Activated CD4-positive, CD25-positive, alpha-beta regulatory T cell treated with anti-CD3 and anti-CD28 coated beads, Interleukin-2, amount 50 U/mL, for 16 hours (primary cell): ENCODE measurements at places on chromosomes 12 and 14.

DNA sequence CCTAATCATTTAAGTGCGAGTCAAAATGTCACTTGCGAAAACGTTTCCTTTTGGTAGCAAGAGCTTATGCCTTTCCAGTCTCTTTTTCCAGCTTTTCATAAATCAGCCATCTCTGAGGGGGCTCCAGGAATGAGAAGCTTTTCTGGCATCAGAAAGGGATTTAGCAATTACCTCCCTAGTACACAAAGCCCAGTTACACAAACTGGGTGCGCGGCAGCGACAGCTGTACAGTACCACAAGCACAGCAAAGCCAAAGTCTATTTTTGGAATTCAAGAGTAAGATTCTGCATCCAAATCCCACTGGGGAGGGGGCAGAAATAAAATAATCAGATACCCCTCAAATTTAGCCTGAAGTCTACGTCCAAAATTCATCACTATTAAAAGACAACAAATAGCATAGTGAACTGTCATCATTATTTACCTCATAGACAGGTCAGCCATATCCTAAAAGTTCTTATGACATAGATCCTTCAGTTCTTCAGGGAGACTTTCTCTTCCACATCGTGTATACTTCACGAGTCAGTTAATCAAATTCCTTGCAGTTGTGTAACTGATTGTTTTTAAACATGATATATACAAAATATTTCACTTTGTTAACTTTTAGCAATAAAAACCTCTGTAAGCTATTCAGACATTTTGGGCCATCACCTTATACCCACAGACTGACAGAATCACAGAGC lies 150.8 kb downstream of the TTC7B start:
- DNase-seq, result no peak

- DNase-seq, result no peak
These were observed 149.9 kb downstream of the NRXN3 start for GRCh38 chr14:78319887-78320635.

GRCh38 chr14:61385002-61385685 lies 63.8 kb downstream of the PRKCH start:
- DNase-seq, result no peak

DNA sequence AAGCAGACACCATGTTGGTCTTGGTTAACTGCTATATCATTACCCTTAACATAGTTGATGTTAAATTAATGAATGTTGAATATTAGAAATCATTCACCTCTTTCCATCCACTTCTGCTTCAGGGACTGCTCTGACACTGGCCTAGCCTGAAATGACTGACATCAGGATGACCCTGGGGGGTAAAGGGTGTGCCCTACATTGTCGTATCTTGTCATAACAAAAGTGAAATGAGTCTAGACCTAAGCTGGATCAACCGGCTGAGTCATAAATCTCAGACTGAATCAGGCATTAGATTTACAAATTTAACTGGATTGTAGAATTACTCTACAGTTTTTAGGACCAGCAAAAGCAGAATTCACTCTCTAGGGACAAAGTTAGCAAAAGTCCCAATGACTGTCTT lies 35.3 kb downstream of the KICS2 start:
- no peak for DNase-seq

DNA sequence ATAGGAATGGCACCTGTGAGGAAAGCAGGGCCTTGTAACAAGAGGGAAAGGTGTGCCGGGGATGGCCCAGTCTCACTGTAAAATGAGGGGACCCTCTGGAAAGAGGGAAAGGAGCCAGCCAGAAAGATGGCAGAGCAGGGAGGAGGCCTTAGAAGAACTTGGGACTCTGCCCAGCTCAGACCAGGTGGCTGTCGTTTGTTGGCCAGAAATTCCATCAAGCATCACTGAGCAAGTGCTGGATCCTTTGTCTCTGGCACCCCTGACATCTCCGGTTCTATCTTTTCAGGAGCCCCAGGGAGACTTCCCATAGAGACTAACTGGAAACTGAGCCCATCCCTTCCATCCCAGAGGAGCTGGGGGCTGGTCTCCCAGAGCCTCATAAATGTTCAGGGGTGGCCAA lies 43.3 kb downstream of the DEGS2 start:
- DNase-seq, result no peak

DNA sequence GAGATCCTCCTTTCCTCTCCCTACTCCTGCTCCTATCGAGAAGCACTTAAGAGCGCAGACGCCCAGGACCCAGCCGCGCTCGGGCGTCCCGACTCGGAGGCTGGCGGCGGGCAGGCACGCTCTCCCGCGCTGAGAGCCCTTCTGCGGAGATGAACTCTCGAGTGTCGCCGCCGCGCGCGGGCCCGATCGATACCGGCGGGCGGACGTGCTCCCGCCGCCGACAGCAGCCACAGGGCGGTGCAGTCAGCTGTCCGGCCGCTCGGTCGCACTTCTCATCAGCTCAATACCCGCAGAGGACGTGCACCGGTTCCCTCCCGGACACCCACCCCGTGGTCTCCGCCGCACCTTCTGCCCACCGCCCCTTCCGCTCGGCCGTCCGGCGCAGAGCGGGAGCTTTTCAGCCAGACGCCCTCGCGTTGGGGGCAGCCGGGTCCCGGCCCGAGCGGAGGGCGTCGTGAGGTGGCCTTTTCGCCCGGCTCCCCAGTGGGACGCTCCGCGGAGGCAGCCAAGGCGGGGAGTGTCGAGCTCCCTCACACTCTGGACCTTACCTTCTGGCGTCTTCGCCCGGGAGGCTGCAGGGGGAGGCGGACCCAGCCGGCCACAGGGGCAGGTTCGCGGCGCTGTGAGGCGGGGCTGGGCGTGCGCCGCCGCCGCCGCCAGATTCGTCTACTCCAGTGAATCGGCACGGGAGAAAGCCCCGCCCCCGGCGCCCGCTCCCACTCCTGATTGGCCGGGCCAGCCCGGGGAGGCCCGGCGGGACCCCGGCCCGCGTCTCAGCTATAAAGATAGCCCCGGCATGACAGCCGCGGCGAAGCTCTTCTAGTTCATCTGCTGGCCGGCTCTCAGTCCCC lies at the start of gene INSM2:
Gene INSM2 (plus strand): TSS at position 808 of the 851 bp plus-strand sequence. CDS start 89 bp downstream, outside the sequence.
- no peak for DNase-seq

DNA sequence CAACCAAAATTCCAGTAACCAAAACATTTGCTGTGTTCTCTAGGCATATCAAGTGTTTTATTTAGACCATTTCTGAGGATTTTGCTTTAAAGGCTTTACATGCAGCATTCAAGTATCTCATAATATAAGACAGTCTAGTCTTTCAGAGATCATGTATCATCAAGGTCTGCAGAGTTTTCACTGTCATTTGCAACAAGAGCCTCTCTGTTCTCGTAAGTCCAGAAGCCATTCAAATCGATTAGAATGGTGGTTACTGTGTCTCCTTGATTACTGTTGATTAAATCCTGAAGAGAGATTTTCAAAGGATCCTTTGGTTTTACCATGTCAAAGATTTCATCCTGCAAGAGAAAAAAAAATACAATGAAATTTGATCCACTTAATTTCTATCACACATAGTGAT lies 36.3 kb downstream of the PPP2R3C start:
- DNase-seq, result no peak

DNA sequence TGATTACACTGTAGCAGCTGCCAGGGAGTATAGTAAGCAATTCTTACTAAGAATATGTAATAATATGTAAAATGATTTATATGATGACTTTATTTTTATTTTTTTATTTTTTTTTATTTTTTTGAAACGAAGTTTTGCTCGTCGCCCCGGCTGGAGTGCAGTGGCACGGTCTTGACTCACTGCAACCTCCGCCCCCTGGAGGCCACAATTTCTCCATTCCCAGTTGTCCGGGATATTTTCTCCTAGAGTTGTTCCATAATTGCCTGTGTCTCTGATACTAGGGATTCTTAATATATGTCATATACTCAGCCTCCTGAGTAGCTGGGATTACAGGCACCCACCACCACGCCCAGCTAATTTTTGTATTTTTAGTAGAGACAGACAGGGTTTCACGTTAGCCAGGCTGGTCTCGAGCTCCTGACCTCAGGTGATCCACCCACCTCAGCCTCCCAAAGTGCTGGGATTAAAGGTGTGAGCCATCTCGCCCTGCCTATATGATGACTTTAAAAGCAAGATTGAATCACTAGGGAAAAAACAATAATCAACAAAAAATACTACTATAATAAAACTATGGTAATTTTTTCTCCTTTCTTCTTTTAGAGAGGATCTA lies 12.2 kb upstream of the ITPR2 start:
- DNase-seq, result no peak

- no peak for DNase-seq
These were observed 178.1 kb upstream of the DDHD1 start for GRCh38 chr14:53331247-53331646.

GRCh38 chr14:65997347-65997746 lies 488.8 kb upstream of the CCDC196 start:
- DNase-seq, result no peak

GRCh38 chr12:97639702-97640101 lies 177.1 kb downstream of the RMST start:
- DNase-seq, result no peak

DNA sequence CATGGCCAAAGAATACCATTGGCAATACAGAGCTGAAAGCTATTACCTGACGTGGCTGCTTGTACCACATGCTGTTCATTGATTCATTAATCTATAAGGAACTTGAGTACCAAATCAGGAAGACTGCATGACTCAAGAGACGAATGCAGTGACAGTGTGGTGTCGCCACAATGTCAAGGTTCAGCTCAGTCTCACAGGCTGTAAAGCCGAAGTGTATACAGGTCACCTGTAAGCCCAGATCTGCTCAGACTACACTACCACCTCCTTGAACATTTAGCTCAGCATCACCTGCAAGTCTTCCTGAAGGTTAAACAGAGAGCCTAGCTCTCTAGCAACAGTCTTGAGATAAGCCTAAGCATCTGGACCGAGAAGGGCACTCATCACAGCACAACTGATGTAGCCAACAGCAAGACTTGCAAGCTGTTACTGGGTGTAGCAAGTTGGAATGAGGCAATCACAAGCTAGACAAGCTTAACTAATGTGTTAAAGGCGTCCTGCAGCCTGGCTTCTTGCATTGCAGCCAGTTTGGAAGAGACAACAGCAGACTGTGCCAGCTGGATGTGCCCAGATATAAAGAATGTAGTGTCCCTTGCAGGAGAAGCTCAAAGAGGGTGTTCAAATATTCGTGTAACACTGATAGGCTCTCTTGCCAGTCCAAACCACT lies 21.0 kb downstream of the TMTC1 start:
- no peak for DNase-seq

- no peak for DNase-seq
These were observed at the start of gene DNAJC22 for GRCh38 chr12:49346659-49347310. DNAJC22 (plus strand) TSS chr12:49346888; CDS start chr12:49348873, 1,985 bp downstream.

DNA sequence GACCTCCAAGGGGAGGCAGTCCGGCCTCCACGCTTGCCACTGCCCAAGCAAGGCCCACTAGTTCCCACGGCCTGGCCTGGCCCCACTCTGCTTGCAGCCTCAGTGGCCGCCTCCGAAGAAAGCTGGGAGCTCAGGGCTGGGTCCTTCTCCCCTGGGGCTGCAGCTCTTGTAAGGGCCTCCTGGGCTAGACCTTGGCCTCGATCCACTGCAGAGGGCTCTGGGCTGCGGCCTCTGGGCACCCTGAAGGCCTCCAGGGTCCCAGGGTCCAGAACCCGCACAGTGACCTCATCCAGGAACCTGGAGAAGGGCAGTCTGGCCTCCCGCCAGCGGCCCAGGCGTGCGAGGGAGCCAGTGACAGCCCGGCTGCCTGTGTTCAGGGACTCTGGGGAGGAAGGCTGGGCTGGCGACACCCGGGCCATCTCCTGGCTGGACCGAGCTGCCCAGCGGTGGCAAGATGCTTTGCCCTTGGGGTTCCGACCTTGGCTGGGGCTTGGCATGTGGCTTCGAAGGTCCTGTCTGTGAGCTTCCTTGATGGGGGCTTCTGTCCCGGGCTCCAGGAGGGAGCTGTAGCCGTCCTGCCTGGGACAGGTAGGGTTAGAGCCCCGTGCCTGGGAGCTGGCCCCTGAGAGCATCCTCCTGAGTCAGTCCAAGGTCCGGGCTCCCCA lies 9.8 kb downstream of the BEGAIN start:
- DNase-seq, result no peak

- DNase-seq, result no peak
These were observed 114.8 kb upstream of the FLRT2 start for GRCh38 chr14:85415015-85415712.

GRCh38 chr14:44081146-44081545 lies 425.9 kb downstream of the FSCB start:
- no peak for DNase-seq

DNA sequence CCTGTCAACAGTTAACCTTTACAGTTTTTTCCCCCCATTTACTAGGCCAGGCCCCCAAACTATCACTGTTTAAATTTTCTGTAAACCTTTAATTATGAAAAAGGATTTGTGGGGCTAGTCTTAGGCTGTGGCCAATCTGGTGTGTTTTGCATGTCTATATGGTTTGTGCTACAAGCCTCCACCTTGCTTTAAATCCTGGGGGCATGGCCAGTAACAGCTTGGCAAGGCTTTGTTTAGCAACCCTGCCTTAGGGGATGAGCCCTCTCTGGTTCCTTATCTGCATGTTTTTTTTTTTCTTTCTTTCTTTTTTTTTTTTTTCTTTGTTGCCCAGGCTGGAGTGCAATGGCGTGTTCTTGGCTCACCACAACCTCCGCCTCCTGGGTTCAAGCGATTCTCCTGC lies 102.7 kb downstream of the KCNMB4 start:
- no peak for DNase-seq

- DNase-seq, result no peak
These were observed 160.5 kb downstream of the PAH start for GRCh38 chr12:102756530-102756929.

DNA sequence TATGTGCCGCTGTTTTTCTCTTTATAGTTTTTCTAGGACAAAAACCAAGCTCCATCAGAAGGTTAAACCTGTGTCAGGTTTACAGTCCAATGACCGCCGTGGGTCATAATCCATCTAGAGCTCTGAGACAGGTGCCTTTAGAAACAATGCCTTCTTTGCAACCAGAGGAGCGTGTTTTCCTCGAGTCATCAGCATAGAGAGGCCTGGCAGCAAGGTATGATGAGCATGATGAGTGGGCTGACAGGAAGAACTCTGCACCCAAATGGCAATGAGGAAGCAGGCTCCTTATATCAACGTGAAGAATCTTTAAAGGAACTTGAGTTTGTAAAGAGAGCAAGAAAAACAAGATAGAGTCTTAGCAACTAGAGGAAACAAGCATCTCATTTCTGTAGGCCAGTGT lies 60.5 kb upstream of the NUDT4 start:
- no peak for DNase-seq

DNA sequence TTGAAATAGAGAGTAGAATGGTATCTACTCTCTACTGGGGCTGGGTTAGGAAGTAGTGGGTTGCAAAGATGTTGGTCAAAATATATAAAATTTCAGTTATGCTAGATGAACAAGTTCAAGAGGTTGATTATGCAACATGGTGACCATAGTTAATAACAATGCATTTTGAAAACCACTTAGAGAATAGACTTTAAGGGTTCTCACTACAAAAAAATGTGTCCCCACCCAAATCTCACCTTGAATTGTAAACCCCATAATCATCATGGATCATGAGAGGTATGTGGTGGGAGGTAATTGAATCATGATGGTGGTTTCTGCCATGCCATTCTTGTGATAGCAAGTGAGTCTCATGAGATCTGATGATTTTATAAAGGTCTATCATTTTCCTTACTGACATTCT lies 94.0 kb downstream of the C12orf50 start:
- DNase-seq, result no peak

DNA sequence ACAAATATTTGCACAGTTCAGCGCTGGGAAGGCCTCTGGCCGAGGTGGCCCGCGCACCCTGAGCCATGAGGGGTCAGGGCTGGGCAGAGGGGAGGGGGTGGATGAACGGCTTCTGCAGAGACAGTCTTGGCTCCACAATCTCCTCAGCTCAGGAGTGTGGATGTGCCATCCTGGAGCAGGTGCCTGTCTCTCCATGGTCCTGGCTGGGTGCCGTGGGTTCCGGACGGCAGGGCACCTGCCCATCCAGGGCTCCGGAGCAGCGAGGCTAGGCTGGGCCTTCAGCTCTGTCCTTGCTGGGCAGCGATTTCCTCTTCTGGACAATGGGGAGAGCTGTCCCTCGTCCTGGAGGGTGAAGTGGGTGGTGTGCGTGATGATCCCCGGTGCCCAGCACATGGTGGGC lies 55.6 kb downstream of the KIF26A start:
- no peak for DNase-seq
